ENCODE measurements at places on chromosomes 6 and 20. TPM values are rescaled to one million over a fixed set of nuclear protein-coding genes. Genes with fewer than 3 reads are reported as not detected.

Gene GCLC
- 26.6 TPM for total RNA-seq

Gene DYNLT2
- total RNA-seq, result 0.75 TPM

Gene FOXF2
- 0.16 TPM for total RNA-seq

Gene MCHR2
- total RNA-seq, result not detected

Gene SH3BGRL2
- 5.9 TPM for total RNA-seq

Gene TMEM63B
- total RNA-seq, result 46.3 TPM

Gene TP53TG5
- total RNA-seq, result 1.2 TPM

GRCh38 chr6:1226277-1227099 lies 85.4 kb upstream of the FOXQ1 start:
- DNase-seq, result no peak

GRCh38 chr6:125781314-125781868 lies 9.4 kb upstream of the NCOA7 start:
- no peak for DNase-seq

DNA sequence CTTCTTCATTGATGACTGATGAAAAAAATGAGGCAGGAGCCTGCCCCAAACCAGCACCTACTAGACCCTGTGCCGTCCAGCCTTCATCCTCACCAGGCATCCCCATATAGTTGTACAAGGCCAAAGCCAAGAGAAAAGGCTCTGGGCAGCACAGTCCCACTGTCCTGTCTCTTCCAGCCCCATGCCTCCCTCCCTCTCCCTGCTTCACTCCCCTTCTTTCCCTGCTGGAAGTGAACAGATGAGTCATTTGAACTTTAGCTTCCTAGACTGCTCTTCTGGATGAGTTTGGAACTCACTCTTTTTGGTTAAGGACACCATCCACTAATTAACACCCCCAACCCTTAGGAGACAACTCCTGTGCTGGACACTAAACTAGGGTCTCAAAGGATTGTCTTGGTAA lies 235.2 kb downstream of the LRFN2 start:
- no peak for DNase-seq

- no peak for DNase-seq
Measured at GRCh38 chr6:129623008-129623732, 86.8 kb downstream of the ARHGAP18 start.

GRCh38 chr6:84768442-84769174 lies 4.2 kb upstream of the TBX18 start:
- peak; percentile 50 for DNase-seq

DNA sequence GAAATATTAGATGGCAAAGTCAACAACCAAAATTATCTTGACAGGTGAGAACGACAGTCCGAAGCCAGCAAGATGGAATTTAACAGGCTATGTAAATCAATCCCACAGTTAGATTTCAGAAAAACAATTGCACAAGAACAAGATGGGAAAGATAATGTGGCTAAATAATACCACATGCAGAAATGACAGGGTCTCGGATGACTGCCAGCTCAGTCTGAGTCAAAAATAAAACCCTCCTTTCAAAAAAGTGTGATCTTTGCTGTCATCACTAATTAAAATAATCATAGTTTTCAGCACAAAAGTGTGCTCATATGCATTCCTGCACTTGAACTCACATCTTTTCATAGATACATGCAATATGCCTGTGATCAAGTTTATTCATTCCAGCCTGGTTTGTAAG lies 25.9 kb downstream of the FOXQ1 start:
- DNase-seq, result no peak

DNA sequence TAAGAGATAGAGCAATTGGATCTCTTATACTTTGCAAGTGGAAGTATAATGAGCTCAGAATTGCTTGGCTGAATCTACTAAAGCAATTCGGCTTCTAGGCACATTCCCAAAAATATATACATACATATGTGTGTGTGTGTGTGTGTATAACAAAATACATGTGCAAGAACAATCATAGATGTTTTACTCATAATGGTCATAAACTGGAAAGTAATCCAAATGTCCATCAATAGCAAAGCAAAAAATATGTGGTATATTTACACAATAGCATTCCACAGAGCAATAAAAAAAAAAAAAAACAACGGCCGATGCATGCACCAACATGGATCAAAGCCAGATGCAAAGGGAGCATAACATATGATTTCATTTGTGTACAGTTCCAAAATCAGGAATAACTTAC lies 707.9 kb downstream of the RFPL4B start:
- no peak for DNase-seq

DNA sequence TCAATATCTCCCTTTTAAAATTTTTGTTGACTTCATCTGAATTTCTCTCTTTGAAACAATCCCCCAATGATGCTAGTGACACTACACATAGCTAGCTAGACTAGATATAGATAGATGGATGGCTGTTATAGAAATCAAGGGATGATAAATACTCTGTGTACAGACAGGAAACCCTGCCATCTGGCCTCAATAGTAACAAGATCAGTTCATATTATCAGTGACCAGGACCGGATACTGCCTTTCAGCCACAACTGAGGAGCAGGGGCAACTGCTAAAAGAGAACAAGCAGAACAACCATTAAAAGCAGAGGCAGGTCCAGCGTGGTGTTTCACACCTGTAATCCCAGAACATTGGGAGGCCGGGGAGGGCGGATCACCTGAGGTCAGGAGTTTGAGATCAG lies 118.3 kb upstream of the FAM184A start:
- DNase-seq, result no peak

- DNase-seq, result no peak
Measured at GRCh38 chr20:45465491-45466266, 3.9 kb upstream of the WFDC2 start.

GRCh38 chr6:56638760-56639159 lies 3.9 kb downstream of the DST start:
- DNase-seq, result no peak

DNA sequence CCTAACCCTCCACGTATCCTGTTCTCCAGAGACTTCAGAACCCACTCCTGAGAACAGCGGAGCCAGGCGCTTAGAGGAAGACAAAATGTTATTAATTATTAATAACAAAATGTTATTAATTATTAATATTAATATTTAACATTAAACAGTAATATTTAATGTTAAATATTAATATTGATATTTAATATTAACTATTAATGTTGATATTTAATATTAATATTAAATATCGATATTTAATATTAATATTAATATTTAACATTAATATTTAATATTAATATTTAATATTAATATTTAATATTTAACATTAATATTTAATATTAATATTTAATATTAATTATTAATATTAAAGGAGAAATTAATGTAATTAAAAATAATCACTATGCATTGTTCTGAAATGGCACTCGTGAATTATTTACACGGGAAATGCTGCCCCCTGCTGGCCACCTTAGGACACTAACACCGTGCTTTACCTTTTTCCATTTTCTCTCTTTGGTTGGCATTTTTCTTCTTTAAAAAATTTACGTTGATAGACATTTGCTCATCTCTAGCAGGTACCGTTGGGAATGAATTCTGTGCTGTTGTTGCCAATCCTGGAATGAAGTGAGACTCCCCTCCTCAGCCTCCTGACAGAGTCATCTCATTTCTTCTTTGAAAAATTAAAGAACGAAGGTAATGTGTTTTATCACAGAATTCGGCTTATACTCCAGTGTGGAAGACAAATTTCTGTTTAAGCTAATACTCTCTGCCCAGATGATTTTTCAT lies 7.5 kb upstream of the GGTLC1 start:
- DNase-seq, result peak; percentile 63

DNA sequence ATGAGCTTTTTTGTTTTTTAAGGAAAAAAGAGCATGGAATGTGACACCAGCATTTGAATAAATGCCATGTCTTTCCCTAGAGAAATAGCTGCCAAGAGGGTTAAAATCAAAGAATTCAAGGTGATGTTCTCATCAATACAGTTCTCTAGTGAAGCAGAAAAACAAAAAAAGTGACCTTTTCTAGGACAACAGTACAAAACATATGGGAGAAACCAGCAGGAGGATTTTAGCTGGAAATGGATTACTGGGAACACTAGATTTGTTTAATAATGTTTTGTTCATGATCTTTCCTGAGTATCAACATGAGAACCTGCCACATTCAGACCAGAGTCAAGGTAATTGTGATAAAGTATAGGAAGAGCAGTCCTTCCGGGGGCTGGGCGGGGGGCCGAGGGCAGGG lies 372.2 kb downstream of the LMBRD1 start:
- no peak for DNase-seq

Data from Right ventricle myocardium superior (tissue), 1 donor.